ENCODE measurements at places on chromosomes 1 and 21.

GRCh38 chr1:58780411-58780810 lies 3.4 kb downstream of the JUN start:
- DNase-seq = no peak

GRCh38 chr1:20302108-20302471 lies 11.4 kb downstream of the VWA5B1 start:
- no peak for DNase-seq

DNA sequence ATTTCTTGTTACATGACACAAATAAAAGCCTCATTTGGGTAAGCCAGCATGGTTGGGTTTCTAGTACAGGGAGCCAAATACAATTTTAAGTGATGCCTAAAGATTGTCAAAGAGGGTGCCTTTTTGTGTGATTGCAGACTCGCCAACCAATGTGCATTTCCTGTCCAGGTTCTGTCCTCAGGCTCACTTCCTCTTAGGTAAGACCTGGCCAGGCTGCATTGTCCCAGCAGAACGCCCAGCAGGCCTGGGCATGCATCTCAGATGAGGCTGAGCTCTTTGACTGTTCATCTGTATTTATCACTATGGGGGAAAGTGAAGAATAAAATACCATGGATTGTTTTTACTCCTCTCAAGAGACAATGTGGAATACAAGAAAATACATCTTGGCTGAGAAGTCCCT lies 49.7 kb downstream of the KCNC4 start:
- no peak for DNase-seq

DNA sequence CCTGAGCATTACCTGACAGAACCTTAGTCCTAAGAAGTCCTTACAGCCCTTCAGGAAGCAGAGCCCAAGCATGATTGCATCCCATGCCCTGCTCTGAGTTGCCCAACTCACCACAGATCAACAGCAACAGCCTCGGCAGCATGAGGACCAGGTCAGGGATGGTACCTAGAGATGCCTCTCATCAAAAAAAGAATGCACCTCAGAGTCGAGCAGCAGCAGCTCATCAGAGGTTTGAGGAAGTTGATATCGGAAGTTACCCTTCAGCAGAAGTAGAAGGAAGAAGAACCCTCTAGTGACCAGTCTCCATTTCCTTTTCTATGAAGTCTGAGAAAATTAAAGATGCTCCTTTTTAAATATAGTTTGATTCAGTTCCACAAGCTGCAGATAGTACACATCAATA lies at the start of gene FCRL1:
FCRL1 (minus strand) TSS at position 225 of the 400 bp plus-strand sequence; CDS start at position 142, 83 bp downstream.
- no peak for DNase-seq

GRCh38 chr1:162110910-162111309 lies 41.4 kb downstream of the NOS1AP start:
- no peak for DNase-seq

DNA sequence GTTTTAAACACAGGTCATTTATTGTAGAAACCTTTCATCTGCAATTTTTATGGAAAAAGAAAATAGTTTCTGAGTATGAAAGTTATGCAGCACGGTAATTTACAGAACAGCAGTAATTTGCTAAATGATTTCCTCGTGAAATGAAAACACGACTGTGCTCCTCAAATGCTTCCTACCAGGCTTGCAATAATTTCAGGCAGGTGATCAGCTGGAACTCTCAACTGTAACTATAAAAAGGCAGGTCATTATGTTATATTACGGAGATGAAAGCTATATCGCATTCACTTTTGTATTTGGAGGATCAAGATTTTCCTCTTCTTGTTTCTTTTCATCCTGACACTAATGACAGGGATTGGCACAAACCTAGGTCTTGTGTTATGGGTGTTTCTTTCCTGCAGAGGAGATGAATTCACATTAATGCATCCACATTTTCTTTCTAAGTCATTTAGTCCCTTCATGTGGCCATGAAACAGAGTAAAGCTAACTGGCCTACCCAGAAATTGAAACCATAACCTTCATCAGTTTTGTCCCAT lies 57.4 kb downstream of the SAMSN1 start:
- no peak for DNase-seq

DNA sequence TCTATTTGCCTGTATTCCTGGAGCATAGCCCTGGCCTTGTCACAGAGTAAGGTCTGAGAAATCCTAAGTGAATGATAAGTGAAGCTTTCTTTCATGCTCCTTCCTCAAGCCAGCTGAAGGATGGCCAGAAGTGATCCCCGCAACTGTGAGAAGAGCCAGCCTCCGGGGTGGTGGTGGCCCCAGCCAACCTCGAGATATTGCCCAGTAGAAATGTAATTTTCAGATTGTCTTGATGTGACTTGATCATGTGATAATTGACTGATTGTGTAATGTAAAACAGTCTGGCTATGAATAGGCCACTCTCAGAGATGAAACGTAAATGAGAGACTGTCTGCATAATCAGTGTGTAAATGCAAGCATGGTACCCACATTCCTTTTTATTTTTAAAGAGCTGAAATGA lies 242.4 kb upstream of the CAMK1G start:
- no peak for DNase-seq

DNA sequence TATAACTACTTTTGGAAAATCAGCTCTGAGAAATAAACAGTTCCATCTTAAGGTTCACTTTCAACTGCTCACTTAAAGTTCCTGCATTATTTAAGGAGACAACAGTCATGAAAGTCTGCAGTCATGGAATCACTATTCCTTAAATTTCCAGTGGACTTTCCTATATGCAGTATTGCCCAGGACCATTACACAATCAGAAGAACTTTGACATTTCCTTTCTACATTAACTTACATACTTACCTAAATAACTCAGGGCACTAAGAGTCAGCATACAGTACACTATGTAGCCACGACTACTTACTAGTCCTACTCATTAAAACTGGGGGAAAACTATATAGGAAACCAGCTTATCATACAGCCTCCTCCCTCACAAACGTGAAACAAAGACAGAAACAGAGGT lies 220.1 kb downstream of the SLC45A1 start:
- no peak for DNase-seq

- DNase-seq = no peak
Measured at GRCh38 chr1:3778590-3779264, 6.2 kb downstream of the SMIM1 start.

DNA sequence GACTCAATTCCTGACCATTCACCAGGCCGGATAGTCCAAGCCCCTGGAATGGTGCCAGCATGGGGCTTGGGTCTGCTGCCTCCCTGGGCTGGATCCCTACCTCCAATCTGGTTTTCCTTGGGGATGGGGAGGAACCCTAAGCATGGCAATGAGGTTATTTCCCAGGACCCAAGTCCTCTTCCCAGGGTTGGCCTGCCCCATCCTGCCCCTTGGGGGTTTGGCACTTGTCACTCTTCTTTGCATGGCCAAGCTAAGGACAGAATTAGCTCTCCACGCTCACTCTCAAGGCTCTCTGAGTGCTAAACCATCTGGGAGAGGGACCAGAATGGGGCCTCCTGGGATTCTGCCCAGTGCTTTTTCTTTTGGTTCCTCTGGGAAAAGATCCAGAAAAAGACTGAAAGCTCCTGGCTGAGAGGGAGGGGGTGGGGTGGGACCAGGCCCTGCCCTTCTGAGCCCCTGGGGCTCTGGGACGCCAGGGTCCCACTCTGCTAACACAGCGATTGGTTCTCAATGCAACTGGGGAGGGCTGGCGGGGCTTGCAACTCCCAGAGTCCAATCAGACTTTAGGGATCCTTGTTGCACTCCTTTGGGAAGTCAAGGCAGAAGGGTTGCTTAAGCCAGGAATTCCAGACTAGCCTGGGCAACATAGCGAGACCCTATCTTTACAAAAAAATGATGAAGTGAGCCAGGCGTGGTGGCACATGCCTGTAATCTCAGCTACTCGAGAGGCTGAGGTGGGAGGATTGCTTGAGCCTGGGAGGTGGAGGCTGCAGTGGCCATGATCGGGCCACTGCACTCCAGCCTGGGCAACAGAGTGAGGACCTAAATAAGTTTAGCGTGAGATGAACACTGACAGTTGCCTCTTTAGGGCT lies 52.7 kb downstream of the DHRS3 start:
- DNase-seq = no peak

DNA sequence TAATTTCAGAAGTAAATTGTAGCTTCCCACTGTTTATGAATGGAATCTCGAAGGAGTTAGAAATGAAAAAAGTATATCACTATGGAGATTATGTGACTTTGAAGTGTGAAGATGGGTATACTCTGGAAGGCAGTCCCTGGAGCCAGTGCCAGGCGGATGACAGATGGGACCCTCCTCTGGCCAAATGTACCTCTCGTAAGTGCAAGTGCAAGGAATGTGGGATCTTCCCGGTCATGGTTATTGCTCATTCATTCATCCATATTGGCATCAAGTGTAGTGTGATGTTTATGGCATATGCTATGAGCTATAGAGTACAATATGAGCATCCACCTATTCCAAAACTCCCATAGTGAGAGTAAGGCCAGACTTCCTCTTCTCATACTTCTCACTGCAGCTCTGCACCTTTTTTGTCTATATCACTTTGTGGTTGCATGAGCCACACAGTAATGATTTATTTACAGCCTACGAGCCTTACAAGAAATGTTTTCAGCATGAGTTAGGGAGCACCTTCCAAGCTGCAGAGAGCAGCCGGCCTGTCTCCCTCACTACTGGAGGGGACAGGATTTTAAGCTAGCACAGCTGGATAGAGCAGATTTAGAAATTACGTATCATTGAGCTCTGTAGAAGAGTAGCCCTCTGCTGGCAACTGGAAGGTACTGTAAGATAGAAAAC lies 24.9 kb upstream of the CR1L start:
- DNase-seq = no peak

DNA sequence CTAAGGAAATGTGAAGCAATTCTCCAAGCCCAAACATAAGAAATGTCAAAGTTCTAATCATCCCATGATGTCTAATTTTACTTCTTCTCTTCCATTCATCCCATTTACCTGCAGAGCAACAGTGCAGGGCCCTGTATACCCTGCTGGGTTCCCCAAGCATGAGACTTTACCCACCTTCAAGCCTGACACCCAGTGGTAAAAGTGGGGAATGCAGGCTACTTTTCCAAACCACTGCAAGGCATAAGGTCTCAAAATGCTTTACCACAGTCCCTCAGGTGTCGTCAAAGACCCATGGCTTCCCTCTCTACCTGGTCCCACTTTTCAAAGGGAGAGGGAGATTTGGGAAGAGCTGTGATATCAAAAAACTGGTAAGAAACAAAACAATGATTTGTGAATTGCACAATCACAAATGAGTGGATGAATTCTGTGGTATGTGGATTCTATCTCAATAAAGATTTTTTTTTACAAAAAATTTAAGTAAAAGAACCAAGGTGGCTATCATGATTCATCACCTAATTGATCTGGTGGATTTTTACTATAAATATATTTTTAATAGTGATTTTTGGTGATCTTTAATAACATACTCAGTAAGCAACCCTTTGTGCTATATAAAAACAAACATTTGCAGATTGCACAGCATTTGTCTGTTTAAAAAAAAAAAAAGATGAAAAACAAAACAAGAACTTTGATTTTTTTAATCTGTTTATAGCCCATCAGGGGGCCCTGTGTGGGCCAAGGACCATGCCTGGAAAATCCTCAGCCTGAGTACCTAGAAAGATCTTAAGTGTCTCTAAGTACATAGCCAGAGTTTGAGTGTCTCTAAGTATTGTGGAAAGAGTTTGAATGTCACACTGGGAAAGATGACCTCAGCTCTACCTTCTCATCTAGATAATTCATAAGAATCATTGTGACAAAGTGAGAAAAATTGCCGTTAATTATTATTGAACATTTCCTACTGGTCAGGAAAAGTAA lies 73.1 kb upstream of the GJB5 start:
- no peak for DNase-seq

DNA sequence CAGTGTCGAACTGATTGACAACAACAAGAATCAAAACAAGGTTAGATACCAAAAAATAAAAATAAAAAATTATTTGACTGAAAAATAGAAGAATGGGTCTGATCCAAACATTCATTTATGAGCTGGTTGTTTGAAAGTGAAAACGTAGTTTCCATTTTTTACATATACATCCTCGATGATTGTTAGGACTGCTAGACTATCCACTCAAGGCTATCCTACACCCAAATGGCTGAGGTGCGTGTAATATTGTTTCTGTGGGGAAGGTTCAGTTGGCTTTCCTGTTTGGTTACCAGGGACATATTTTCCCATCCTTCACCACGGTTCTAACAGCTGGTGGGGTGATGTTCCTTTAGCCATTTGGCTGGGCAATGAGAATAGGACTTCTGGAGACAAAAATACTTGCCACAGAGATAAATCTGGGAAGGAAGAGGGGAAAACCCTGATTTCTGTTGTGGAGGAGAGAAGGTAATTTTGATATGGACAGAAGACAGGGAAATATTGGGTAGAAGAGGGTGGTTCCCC lies 66.3 kb downstream of the MAP3K7CL start:
- DNase-seq = no peak

GRCh38 chr1:182622901-182623528 lies 18.8 kb upstream of the RGS16 start:
- no peak for DNase-seq

DNA sequence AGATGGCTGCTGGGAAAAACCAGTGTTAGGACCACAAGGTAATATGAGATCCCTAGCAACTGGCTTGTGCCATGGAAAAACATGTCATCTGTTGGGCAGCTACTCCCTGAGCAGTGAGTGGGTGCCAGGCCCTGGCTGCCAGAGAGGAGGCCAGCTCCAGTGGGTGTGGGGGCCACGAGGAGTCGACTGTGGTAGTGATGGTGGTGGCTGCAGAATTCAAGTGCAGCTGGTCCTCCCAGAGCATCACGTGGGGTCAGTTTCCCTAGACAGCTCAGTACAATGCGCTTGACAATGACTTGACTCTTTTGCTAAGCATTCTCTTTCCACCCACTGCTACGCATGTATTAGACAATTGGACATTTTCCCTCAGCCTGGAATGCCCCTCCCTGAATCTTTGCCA lies 14.5 kb upstream of the CDC42 start:
- DNase-seq = no peak

GRCh38 chr1:160086456-160086892 lies 5.1 kb downstream of the KCNJ9 start:
- DNase-seq = no peak

- DNase-seq = no peak
Measured at GRCh38 chr1:23114424-23115079, 54.1 kb downstream of the LUZP1 start.

- no peak for DNase-seq
Measured at GRCh38 chr1:8456308-8456912, 138.5 kb downstream of the SLC45A1 start.

GRCh38 chr1:118364882-118365281 lies 179.9 kb upstream of the SPAG17 start:
- no peak for DNase-seq

Measured in brain pericyte (primary cell).